GM23338 (cell line): ENCODE measurements at places on chromosomes 4 and X. TPM values are rescaled to one million over a fixed set of nuclear protein-coding genes. Genes with fewer than 3 reads are reported as not detected.

- H3K27me3 ChIP-seq = no peaks in the 10 kb centered on the region
- no peak for DNase-seq
- no peaks in the 10 kb centered on the region for H3K4me1 ChIP-seq
Measured at GRCh38 chrX:1134976-1135375, 77.5 kb downstream of the CRLF2 start.

GRCh38 chr4:87365348-87365747 is 25.6 kb downstream of the HSD17B11 start:
- H3K27me3 ChIP-seq = no peaks in the 10 kb centered on the region
- DNase-seq = no peak
- peaks cover 9% of the 10 kb centered on the region; the same call in 1 of the 2 replicates for H3K4me1 ChIP-seq

DNA sequence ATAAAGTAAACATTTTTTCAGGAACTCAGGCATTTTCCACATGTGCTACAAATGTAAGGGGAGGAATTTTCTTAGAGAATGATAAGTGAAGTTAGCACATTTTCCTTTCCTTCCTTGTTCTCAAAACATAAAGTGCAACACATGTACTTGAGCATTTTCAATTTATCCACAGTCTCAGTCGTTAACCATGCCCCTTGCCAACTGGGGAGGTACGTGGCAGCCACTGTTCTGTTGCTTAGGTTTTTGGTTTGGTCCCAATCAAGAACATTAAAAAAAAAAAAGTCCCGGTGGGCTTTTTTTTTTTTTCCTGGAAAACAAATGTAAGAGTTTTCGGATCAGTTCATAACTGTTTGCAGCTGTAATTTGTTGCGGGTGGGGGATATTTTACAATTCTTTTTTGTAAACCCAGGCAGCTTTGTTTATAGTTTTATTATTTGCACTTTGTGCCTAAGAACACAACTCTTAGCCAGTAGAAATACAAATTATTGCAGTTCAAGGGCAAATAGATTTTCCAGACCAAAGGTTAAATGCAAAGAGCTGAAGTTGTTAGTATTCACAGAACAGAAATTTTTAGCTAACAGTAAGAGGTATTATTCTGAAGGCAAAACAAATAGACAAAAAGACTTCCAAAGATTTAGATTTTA is 112.1 kb upstream of the NAP1L5 start:
- no peaks in the 10 kb centered on the region for H3K27me3 ChIP-seq
- H3K36me3 ChIP-seq = no peaks in the 10 kb centered on the region
- no peak overlapping the region for H3K27ac ChIP-seq
- H3K4me1 ChIP-seq = 0 out of 2 replicates have a peak, but pooled peaks cover 3% of the 10 kb centered on the region
- no peak for DNase-seq
- H3K4me3 ChIP-seq = no peak overlapping the region

The PAQR3 gene
- total RNA-seq = 36.3 and 37.3 TPM in 2 replicates

The FGA gene
- total RNA-seq = not detected in 2 replicates

- no peaks in the 10 kb centered on the region for H3K27me3 ChIP-seq
- DNase-seq = no peak
- no peak overlapping the region for H3K27ac ChIP-seq
- no peaks in the 10 kb centered on the region for H3K4me1 ChIP-seq
- H3K36me3 ChIP-seq = no peaks in the 10 kb centered on the region
Measured at GRCh38 chrX:12378253-12378652, 240.0 kb downstream of the FRMPD4 start.

The F8A3 gene
- total RNA-seq = 0.87 TPM in 1 of 2 replicates, not detected in the other
